Epithelial cell of umbilical artery (primary cell): ENCODE measurements at places on chromosomes 6 and 20. TPM values are rescaled to one million over a fixed set of nuclear protein-coding genes. Genes with fewer than 3 reads are reported as not detected.

The MUCL3 gene
- total RNA-seq: not detected in 2 replicates

The TBX18 gene
- total RNA-seq: 13.0 and 31.5 TPM in 2 replicates

The PARD6B gene
- 0.15 TPM in 1 of 2 replicates, not detected in the other for total RNA-seq

The MLN gene
- not detected in 2 replicates for total RNA-seq

The MLIP gene
- 12.0 and 21.1 TPM in 2 replicates for total RNA-seq

The HLA-DPB1 gene
- total RNA-seq: 20.1 and 23.1 TPM in 2 replicates

The SLC23A2 gene
- total RNA-seq: 9.7 and 12.0 TPM in 2 replicates

The TP53TG5 gene
- not detected in 2 replicates for total RNA-seq

The TGM2 gene
- 325 and 632 TPM in 2 replicates for total RNA-seq

The GPANK1 gene
- total RNA-seq: 10.2 and 10.7 TPM in 2 replicates

The TMEM181 gene
- total RNA-seq: 42.6 and 52.6 TPM in 2 replicates

The ADGRF1 gene
- not detected in 2 replicates for total RNA-seq

The MYBL2 gene
- total RNA-seq: 19.8 and 19.9 TPM in 2 replicates

The SLC4A11 gene
- total RNA-seq: 1.9 and 2.0 TPM in 2 replicates
